NCI-H774 (cell line): ENCODE measurements at places on chromosomes 11 and 22.
A peak's percentile ranks its signal among the peaks of the same experiment; 100 is the strongest.

DNA sequence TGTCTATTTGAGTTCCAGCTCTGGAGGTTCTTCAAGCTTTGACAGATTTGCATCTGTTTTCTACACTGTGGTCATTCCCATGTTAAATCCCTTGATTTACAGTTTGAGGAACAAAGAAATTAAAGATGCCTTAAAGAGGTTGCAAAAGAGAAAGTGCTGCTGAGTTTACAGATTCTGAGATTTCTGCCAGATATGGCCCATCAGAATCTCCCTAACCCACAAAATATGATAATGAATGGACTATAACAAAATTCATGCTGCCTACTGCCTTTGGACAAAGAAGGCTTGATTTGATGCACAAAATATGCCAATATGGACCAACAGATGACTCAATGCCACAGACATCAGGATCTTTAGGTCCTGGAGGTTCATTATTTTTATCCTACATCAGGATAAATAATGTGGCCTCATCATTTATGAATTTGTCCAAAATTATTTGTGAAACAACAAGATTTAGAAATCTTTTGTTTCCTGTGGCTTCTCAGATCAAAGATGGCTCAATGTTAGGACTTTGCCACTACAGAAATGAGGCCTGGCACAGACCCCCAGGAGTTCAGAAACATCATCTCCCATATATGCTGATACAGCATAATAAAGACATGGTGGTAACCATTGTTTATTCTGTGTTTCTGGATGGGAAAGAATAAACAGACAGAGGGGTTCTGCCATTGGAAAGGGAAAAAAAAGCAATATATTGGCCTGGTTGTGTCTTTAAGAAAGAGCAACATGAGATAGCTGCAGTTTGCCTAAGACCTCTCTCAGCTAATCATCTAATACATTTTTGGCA lies 6.7 kb downstream of the OR5AN1 start:
- no peak for DNase-seq

GRCh38 chr11:76041208-76041607 lies 165.1 kb downstream of the WNT11 start:
- no peak for DNase-seq

DNA sequence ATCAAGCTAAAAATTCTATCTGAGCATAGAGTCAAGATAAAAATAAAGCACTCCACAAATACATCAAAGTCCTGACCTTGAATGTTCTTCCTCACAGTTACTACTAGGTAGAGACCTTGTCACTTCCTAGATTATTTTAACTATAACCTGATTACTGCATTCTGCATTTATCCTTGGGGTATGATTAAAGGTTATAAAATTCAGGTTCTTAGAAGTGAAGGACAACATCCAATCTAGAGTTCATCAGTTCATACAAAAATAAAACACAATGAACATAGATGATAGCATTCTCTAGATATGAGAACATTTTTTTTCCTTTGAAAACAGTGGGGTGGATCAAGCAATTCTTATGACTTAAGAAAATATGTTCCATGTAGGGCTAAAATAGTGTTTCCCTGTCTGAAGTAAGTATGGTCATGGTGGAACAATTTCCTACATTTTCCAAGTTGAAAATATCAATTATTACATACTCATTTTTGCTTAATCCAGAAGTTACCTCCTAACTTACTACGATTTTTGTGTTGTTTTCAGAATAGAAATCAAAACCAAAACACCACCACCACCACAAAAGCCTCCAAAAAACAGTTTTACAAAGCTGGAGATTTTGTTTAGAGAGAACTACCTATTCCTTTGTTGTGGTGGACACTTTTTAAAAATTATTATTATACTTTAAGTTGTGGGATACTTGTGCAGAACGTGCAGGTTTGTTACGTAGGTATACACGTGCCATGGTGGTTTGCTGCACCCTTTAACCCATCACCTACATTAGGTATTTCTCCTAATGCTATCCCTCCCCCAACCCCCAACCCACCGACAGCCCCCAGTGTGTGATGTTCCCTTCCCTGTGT lies 112.0 kb upstream of the DDI1 start:
- no peak for DNase-seq

DNA sequence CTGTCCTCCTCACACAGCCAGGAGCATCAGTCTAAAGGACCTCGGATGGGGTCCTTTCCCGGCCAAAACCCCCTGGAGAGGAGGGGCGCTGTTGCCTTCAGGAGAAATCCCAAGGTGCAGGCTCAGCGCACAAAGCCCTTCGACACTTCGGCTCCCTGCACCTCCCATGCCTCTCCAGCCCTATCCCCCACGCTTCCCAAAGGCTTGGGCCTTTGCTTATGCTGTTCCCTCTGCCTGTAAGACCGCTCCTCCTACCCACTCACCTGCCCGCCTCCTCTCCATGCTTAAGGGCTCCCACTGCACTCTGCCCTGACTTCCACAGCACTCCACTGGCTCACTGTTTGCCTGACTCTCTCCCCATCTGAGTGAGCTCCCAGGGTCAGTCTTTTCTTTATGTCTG lies 13.5 kb downstream of the SLC15A3 start:
- no peak for DNase-seq

DNA sequence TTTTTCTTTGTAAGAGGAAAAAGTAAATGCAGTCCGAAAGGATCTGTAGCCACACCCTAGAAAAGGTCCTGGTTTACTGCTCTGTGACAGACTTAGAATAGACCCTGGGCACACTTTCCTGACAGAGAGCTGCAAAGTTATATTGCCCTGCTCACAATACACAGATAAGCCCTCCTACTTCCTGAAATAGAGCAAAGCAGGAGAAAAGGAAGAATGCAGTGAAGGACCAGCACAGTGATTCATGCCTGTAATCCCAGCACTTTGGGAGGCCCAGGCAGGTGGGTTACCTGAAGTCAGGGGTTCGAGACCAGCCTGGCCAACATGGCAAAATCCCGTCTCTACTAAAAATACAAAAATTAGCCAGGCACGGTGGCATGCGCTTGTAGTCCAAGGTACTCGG lies 2.2 kb downstream of the CYB561A3 start:
- no peak for DNase-seq

- DNase-seq = no peak
These were observed 2.0 kb downstream of the RIC8A start for GRCh38 chr11:209275-210121.

- DNase-seq = peak; percentile 87
These were observed 139.9 kb upstream of the NARS2 start for GRCh38 chr11:78714539-78714938.

GRCh38 chr22:36467042-36467810 lies 14.2 kb downstream of the TXN2 start:
- no peak for DNase-seq

DNA sequence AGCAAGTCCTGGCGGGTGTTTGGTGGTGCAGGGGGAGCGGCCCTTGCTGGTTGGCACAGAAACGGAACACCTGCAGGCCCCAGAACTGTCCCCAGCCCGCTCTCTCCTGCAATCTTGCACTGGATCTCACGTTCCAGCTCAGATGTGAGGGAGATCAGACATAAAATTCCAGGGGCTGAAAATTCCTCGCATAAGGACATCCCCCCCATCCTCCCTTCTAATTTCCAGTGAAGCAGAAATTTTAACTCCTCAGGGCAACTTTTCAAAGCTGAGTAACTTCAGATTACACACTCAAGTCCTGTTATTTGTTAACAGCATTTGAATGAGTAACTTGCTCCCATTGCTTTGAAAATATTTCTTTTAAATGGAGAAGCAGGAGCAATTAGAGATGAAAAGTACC lies 40.3 kb upstream of the RASSF10 start:
- no peak for DNase-seq

GRCh38 chr11:92154611-92155010 lies 70.0 kb upstream of the FAT3 start:
- no peak for DNase-seq

DNA sequence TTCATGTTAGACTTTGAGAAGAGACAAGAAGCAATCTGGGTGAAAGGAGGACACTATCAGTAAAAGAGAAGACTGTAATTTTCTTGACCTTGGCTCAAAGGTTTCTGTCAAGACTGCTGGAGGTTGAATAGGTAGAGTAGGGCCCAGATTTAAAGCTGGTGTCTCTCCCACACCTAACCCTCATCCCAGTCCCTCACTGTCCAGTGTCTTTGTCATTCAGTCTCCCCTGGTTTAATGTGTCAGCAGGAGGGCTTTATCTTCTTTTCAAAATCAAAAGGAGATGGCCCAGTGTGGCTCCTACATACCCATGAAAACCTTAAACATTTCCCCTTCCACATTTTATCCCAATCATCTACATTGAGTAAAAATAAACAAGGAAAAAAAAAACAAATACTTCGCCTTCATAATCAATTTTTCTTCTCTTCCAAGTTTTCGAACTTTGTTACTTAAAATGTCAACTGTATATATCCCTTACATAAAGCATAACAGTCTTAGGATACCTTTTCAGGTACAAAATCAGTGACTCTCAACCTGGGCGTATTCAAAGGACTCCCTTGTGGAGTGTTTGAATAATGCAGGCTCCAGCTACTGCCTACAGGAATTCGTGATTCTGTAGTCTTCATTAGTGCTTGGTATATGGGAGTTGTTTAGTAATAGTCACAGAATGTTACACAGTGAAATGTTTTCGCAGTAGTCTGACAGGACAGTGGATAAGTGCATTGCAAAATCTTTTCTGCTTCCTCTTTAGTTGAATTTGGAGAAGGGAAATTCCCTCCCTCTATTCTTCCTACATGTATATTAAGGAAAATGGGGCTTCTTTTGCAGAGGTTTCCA lies 87.2 kb downstream of the FAT3 start:
- no peak for DNase-seq

- no peak for DNase-seq
These were observed 79.5 kb downstream of the RAB30 start for GRCh38 chr11:82992223-82992622.

GRCh38 chr11:128547946-128548648 lies 39.3 kb downstream of the ETS1 start:
- DNase-seq = no peak

DNA sequence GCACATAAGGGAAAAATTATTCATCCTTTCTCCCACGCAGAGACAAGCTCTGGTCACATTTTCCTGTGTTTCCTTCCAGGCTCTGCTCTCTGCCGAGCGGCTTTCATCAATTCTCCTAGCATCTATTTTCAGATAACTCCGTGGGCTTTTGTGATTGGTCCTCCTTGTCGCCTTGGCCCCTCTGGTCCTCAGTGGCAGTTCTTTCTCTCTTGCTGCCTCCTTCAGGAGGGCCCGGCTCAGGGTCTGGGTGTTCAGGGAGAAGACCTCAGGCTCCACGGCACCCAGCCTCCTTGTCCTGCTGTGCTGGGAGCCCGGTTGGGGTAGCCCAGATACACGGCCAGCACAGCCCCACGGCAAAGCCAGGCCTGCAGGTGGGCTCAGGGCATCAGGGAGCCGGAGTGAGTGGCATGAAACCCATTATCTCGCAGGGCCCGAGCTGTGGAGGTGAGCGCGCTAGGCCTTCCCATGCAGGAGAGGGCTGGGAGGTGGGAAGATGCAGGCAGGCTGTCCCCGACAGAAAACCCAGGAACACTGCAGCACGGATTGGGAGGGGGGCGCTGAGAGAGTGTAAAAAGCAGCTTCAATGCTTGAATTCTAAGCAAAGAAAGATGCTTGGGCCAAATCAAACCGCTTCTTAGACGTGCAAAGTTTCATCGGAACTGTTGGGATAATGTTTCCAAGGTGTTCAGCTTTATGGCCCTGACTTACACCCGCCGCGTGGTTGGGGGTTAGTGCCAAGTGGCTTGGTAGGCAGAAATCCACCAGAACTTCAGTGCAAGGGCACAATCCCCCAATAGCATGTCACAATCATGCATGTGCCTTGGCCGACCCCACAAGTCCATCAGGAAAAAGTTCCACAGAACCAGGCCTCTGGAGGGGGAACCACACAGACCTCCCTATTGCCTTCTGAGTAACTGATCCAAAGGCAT lies 81.9 kb upstream of the WNT7B start:
- no peak for DNase-seq

GRCh38 chr11:47376107-47376524 lies 2.2 kb downstream of the SPI1 start:
- no peak for DNase-seq

GRCh38 chr22:31346255-31346732 lies at the start of gene PATZ1:
TSS of gene PATZ1 (minus strand) at chr22:31346346. CDS start at chr22:31345602, 744 bp downstream.
- peak; percentile 47 for DNase-seq

DNA sequence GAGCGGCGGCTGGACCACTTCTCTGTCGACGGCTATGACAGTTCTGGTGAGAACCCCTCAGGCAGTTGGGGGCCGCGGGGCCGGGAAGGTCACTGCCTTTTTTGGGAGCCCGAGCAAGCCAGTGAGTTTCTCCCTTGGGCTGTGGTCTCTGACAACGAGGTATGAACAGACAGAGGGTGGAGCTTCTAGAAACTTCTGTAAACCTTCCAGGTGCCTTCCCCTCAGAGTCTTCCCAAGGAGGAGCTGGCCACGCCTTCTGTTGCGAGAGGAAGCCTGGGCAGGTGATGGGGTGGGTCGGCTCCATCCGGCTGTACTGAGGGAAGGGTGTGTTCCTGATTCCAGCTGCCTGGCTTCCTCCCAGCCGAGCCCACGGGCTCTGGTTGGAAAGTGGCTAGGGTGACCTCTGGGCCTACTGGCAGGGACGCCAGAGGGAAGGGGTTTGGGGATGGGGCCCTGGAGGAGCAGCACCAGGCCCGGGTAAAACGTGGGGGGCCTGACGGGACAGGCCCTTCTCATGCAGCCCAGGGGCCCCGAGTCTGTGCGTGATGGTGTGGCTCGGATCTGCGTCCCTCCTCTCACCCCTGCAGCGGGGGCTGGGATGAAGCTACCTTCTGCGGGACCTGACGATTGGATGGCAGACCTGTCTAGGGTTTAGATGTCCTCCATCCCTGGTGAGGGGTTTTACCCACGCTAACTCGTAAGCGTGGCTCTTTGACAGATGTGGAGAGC lies 110.8 kb downstream of the KCNQ1OT1 start:
- DNase-seq = no peak

DNA sequence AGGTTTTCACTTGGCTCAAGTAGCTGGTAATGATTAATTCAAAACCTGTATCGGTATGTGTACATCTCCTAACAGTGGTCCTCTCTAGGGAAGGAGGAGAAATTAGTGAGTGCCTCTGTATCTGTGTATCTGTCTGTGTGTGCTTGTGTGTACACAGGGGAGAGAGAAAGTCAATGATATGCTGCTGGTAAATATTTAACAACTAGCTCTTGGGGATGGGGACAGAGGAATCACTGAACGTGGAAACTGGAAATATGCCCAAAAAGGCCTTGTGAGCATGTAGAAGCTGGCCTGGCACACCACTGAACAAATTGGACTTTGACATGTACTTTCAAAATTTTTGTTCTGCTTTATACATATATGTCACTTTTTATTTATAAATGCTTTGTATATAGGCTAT lies 214.0 kb upstream of the SYN3 start:
- no peak for DNase-seq

GRCh38 chr22:37609240-37610152 lies 862 bp downstream of the GGA1 start:
- no peak for DNase-seq

- no peak for DNase-seq
These were observed 4.0 kb downstream of the CCDC88B start for GRCh38 chr11:64343767-64344559.

- peak; percentile 7 for DNase-seq
These were observed 110.6 kb downstream of the NECTIN1 start for GRCh38 chr11:119618208-119618909.

- DNase-seq = no peak
These were observed 822.1 kb downstream of the BRD1 start for GRCh38 chr22:49005557-49005956.
